ENCODE measurements at places on chromosomes 13 and 19.

GRCh38 chr13:98214008-98214643, 37.1 kb upstream of the RNF113B start:
- no peak for DNase-seq

- no peak for DNase-seq
These were observed 561.6 kb downstream of the TBC1D4 start for GRCh38 chr13:74920361-74920760.

DNA sequence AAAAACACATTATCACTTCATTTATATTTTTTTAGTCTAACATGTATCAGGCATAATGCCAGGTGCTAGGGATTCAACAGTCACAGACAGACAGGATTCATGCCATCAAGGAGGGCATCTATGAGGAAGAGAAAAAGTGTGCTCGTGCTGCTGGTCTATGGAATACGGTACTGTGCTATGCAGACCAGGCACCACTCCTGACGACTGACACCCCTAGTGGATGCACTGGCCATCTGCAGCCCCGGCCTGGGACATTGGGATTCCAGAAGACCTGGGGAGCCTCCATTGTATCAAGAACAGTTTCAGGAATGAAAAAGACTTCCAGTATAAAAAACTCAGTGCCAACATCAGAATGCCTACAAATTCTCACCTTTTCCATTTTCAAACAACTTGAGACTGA, 94.0 kb downstream of the KLF12 start:
- peak; percentile 31 for DNase-seq

- DNase-seq, result no peak
These were observed 463.4 kb upstream of the MIR17HG start for GRCh38 chr13:90884066-90884465.

- no peak for DNase-seq
These were observed 32.4 kb downstream of the RASA3 start for GRCh38 chr13:114099918-114100445.

DNA sequence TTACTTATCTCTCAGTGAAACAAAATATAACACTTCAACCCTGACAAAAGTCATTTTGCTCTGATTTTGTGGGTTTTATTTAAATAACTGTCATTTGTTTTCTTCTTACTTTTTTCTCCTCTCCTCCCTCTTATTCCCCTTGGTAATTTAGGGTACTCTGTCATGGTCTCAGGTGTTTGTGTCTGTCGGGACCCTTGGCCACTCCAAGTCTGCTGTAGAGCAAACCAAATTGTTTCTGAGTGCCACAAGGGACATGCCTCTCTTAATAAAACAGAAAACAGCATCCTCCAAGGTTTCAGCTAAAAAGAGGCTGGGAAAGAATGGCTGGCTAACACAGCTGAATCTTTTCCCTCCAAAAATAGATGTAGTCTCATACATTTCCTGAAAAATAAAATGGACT, 573.1 kb upstream of the KLF12 start:
- no peak for DNase-seq

DNA sequence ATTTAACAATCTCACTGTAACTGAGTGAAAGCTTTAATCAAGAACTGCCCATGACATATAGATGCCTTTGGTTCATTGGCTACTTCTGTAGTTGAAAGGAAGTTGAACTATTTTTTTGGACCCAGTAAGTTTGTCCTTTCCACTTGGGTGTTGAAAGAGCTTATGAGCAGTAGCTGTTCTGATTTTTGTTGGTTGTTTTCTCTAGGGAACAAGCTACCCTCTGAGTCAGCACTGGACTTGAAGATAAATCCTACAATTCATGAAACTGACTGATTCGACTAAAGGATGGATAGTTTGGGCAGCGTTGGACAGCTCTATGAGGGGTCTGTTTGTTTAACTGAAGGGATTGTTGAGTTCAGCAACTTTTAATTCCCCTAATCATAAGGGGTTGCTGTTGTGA, 101.0 kb downstream of the PAN3 start:
- DNase-seq, result no peak

DNA sequence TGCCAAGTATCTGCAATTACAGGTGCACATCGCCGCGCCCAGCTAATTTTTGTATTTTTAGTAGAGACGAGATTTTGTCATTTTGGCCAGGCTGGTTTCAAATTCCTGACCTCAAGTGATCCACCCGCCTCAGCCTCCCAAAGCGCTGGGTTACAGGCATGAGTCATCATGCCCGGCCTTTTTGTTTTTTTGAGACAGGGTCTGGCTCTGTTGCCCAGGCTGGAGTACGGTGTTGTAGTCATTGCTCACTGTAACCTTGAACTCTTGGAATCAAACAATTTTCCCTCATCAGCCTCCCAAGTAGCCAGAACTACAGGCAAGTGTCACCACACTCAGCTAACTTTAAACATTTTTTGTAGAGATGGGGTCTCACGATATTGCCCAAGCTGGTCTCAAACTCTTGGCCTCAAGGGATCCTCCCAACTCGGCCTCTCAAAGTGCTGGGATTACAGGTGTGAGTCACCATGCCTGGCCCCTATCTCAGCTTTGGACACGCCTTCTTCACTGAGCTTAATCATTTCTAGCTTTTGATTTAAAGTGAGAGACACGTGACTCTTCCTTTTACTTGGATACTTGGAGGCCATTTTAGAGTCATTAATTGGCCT, 4.0 kb upstream of the IRGC start:
- no peak for DNase-seq

DNA sequence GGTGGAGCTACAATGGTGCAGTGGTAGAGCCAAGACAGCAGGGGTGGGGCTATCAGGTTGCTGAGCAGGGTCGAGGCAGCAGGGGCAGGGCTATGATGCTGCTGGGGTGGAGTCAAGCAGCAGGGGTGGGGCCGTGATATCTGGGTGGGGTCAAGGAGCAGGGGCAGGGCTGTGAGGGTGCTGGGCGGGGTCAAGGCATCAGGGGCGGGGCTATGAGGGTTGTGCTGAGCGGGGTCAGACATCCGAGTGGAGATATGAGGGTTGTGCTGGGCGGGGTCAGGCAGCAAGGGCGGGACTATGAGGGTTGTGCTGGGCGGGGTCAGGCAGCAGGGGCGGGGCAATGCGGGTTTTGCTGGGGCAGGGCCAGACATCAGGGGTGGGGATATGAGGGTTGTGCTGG, 14.7 kb downstream of the HCN2 start:
- DNase-seq, result no peak

DNA sequence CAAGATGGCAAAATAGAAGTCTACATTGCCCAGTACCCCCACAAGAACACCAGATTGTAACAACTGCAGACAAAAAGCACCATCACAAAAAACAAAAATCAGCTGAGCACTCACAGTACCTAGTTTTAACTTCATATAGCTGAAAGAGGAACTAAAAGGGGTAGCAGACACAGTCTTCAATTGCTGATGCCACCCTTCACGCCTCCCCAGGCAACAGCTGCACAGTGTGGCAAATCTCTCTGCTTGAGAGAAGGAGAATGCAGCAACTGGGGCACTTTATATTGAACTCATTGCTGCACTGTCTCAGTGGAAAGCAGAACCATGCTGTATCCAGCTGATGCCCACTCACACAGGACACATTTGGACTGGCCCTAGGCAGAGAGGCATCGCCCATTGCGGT, 2714.5 kb upstream of the PCDH20 start:
- DNase-seq, result no peak

GRCh38 chr13:97114651-97115050, 107.5 kb upstream of the MBNL2 start:
- DNase-seq, result no peak

GRCh38 chr19:29681422-29682235, 16.4 kb downstream of the PLEKHF1 start:
- no peak for DNase-seq

DNA sequence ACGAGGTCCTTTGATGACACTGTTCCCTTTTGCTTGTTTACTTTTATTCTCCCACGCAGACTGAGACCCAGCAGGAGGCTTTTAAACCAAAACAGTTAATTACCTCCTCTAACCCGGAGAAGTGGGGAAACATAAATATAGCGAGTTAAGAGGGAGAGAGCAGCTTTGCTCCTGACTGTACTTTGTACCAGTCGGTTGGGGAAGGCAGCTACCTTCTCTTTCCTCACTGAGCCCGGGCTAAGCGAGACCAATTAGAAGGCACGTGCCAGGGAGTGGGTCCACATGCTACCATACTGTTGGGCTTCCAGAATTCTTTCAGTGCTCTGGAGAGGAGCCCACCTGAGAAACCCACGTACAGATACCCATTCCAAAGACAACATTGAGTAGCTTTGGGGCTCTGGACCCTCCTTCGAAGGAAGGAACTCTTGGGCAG, 124.2 kb downstream of the ZIC5 start:
- no peak for DNase-seq

DNA sequence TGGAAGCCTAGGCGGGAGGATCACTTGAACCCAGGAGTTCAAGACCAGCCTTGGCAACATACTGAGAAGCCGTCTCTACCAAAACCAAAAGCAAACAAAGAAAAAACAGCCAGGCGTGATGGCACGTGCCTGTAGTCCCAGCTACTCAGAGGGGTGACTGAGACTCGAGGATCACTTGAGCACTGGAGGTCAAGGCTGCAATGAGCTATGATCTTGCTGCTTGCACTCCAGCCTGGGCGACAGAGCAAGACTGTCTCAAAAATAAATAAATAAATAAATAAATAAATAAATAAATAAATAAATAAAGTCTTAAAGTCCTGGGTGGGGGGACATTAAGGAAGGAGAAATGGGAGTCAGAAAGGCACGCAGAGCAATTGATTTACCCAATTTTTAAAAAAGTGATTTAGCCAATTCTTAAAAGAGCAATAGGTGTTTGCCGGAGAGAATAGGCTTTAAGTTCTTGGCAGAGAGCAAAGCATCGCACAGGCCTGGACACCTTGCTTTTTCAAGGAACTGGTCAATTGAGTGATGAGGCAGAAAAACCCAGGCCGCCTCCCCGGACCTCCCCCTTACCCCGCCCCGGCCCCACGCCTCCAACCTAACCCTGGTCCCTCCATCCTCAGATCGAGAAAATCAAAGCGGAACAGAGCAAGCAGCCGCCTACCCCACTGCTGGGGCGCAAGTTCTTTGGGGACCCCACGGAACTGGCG, 9.5 kb upstream of the SHKBP1 start:
- no peak for DNase-seq

GRCh38 chr13:36297366-36298338, at the start of gene CCDC169:
Gene CCDC169 (minus strand): TSS chr13:36297814. CDS start chr13:36297719, 95 bp downstream.
- no peak for DNase-seq

DNA sequence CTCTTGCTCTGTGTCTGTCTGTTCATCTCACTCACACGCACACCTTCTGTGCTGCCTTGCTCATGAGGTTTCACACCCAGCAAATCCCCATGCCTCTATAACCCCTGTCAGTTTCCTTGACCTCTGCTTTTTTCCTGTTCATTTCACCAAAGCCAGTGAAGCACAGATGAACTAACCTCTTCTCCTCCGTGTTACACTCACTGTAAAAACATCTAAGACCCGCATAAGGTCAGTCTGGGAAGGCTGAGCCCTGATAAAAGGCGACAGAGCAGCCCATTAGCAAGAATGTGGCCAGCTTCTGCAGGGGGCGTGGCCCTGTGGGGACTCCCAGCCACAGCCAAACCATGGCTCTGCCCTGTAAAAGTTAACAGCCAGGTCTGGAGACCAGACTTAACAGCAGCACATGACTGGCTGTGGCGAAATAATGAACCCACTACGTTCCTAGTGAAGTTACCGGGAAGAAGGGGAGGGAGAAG, 42.8 kb upstream of the NPAS1 start:
- DNase-seq, result no peak

GRCh38 chr13:99802416-99802815, 169.2 kb downstream of the ZIC5 start:
- DNase-seq, result no peak

DNA sequence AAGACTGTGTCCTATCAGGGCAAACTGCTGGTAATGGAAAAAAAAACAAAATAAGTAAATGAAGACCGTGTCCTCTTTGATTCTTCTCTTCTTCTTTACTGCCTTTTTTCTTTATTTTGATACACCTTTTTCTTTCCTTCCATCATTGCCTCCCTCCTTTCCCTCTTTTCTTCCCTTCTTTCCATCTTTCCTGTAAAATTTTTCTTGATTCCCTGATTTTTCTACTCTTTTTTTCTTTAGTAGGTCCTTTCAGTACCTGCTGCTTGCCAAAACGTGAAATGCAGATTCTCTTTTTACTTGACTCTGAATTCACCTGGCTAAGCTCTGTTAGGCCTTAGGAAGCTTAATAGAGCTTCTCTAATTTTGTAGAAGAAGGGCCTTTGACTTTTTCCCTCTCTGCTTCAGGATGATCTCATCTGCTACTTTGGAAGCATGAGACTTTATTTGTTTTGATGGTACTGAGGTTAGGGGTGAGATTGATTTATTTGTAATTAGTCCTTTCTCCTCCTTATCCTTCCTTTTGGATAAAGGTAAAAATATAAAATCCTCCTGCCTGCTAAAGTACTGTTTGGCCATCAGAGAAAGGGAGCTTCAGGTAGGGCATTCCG, 19.2 kb downstream of the LSM14A start:
- no peak for DNase-seq

DNA sequence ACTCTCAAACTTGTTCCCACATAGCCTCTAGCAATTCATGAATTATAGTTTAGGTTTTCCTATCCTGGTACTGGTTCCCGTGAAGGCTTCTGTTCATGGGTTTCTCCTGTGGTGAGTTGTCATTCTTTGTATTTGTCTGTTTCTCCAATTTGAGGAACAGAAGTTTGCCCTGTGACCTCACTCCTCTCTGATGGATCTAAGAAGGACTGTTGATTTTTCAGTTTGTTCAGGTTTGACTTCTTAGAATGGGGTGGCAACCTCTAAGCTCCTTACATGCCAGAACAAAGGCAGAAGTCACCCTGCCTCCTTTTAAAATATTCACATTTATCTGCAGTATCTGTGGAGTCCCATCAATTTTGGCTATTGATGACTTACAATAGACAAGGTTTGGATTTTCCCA, 354.0 kb downstream of the SPRY2 start:
- no peak for DNase-seq

DNA sequence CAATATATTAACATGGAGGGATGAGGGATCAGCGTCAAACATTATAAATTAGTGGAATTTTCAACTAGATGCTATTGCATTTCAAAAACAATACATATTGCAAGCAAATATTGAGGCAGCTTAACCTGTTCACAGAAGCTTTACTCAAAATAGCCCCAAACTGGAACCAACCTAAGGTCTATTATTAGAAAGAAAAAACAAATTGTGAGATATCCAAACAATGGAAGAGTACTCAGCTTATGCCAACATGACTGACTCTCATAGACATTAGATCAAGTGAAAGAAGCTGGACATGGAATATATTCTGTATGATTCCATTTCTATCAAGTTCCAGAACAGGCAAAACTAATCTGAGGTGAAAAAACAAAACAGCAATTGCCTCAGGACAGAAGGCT, 27.6 kb upstream of the NEK3 start:
- DNase-seq, result no peak

GRCh38 chr13:33079960-33080359, 63.7 kb downstream of the KL start:
- no peak for DNase-seq

- no peak for DNase-seq
These were observed 5.3 kb upstream of the CCNP start for GRCh38 chr19:40231544-40232424.

DNA sequence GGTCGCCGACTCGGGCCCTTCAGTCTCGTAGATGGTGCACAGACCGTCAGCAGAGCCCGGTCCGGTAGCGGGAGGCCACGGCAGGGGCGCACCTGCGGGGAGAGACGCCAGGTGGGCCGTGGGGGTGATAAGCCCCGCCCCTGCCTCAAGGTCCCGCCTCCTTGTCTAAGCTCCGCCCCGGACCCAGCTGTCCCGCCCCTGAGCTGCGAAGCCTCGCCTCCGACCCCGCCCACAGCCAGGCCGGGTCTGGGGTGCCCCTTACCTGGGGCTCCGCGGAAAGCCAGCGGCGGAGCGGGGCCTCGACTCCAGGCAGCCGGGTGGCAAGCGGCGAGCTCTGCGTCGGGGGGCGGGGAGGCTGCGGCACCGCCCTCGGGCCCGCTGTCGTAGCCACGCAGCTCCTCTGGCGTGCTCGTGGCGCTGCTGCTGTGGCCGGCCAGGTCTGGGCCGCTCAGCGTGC, 4.7 kb downstream of the PRR36 start:
- DNase-seq, result peak; percentile 22
